Neural progenitor cell (in vitro differentiated cells): ENCODE measurements at places on chromosomes 12 and 14. TPM values are rescaled to one million over a fixed set of nuclear protein-coding genes. Genes with fewer than 3 reads are reported as not detected.

SRRM4 gene
- total RNA-seq, result 0.07 and 0.34 TPM in 2 replicates

TAOK3 gene
- 1.1 and 1.7 TPM in 2 replicates for total RNA-seq

DNA sequence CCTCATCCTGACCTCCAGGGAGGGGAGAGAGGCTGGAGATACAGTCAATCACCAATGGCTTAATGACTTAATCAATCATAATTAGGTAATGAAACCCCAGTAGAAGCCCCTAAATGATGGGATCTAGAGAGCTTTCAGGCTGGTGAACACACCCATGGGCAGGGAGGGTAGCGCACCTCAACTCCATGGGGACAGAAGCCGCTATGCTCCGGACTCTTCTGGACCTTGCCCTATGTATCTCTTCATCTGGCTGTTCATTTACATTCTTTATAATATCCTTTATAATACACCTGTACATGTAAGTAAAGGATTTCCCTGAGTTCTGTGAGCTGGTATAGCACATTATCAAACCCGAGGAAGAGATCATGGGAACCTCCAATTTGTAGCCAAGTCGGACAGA, 205.9 kb downstream of the STXBP6 start:
- H3K4me3 ChIP-seq, result no peak overlapping the region
- no peak overlapping the region for H3K27ac ChIP-seq
- H3K4me1 ChIP-seq, result peaks cover 16% of the 10 kb centered on the region
- no peak for DNase-seq

- H3K27me3 ChIP-seq, result no peaks in the 10 kb centered on the region
- H3K27ac ChIP-seq, result no peak overlapping the region
- no peaks in the 10 kb centered on the region for H3K36me3 ChIP-seq
- no peak for DNase-seq
- H3K4me1 ChIP-seq, result no peaks in the 10 kb centered on the region
These were observed 58.8 kb downstream of the CCER1 start for GRCh38 chr12:90896164-90896563.

- peak; percentile 40 for DNase-seq
- H3K4me3 ChIP-seq, result no peak overlapping the region
- no peaks in the 10 kb centered on the region for H3K27me3 ChIP-seq
These were observed 1397.2 kb downstream of the LRFN5 start for GRCh38 chr14:43003845-43004244.

GRCh38 chr12:85549640-85550039, 269.6 kb downstream of the ALX1 start:
- H3K27me3 ChIP-seq, result no peaks in the 10 kb centered on the region
- no peak for DNase-seq
- no peak overlapping the region for H3K27ac ChIP-seq
- peaks cover 13% of the 10 kb centered on the region for H3K4me1 ChIP-seq

- H3K4me3 ChIP-seq, result no peak overlapping the region
- peaks cover under 1% of the 10 kb centered on the region for H3K4me1 ChIP-seq
- H3K36me3 ChIP-seq, result no peaks in the 10 kb centered on the region
- no peak for DNase-seq
- H3K27ac ChIP-seq, result no peak overlapping the region
- H3K27me3 ChIP-seq, result no peaks in the 10 kb centered on the region
These were observed 247.9 kb upstream of the BTG1 start for GRCh38 chr12:92393504-92393903.

GRCh38 chr12:107144990-107145389, 51.6 kb upstream of the CRY1 start:
- peaks cover 14% of the 10 kb centered on the region for H3K4me1 ChIP-seq
- H3K27me3 ChIP-seq, result no peaks in the 10 kb centered on the region
- H3K27ac ChIP-seq, result no peak overlapping the region
- H3K4me3 ChIP-seq, result no peak overlapping the region
- H3K36me3 ChIP-seq, result no peaks in the 10 kb centered on the region
- peak; percentile 24 for DNase-seq

DNA sequence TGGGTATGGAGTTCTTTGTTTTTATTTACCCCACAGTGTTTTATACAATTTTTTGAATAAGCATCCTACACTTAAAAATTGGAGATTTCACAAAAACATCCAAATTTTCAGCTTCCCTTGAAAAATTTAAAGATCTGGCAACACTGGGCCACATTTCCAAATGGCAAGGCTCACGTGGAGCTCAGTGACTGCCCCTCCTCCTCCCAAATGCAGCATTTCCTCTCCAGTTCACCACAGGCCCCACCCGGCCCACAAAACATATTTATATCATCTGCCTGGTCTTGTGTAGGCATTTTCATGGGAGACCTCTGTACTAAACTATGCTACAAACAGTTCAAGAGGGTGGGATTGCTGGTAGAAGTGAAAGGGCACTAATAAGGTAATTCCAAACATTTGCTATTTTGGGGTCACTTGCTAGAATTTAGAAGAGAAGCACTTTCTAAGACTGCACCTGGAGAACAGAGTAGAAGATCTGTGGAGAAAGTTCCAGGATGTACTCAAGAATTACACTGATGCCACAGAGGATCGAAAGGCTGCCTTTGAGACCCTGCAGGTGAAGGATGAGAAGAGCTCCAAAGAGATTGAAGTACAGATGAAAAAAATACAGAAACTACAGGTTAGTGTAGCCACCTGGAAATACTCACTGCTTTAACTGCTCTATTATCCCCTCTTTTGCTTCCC, 7.3 kb downstream of the FKBP11 start:
- no peak overlapping the region for H3K4me3 ChIP-seq
- DNase-seq, result no peak
- no peaks in the 10 kb centered on the region for H3K36me3 ChIP-seq
- no peak overlapping the region for H3K27ac ChIP-seq

DNA sequence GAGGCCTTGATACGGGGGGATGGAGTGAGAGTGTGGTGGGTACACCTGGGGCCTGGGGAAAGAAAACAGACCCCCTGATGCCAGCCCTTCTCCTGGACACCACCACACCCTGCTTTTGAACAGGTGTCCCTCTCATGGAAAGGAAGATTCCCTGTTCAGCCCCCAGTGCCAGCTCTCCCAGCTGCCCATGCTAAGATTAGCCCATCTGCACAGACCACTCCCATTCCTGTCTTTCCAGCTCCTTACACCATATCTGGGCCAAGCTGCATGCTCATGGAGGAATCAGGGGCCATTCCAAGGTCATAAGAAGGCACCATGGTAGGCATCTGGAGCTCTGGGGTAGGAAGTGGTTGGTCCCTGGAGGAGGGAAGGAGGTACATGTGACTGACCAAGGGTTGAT, 9.6 kb downstream of the NAB2 start:
- DNase-seq, result no peak
- H3K4me1 ChIP-seq, result peaks cover 8% of the 10 kb centered on the region
- no peaks in the 10 kb centered on the region for H3K27me3 ChIP-seq
